ENCODE measurements at places on chromosomes 13 and 19.

DNA sequence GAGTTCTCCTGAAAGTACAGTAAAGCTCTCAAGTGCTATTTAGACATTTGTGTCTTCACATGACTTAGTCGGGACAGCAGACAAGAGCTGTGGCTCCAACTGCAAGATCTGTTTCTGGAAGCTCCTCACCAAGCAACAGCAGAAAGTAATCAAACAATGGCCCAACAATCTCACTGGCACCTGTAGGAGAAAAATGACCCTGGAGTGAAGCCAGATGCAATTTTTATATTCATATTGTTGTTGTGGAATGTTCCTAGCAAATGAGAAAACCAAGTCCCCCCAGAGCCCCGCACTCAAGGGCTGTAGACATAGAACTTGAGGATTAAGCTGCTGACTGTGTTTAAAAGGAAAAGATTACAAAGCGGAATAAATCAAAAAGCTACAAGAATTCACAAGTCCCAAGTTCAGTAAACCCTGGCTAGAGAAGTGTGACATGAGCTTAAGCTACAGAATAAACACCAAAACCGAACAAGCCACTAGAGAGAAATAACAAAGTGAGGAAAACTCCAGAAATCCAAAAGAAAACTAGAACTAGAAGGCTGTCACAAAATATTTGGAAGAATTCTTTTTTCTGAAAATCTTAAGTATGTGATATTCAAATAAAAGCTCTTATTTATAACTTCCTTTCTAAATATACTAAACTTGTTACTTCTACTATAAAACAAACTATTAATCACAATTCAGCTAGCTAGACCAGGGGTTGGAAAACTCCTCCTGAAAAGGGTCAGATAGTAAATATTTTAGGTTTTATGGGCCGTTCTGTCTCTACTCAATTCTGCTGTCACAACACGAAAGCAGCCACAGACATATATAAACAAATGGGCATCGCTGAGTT, 454.5 kb downstream of the SUCLA2 start:
- no peak for DNase-seq

DNA sequence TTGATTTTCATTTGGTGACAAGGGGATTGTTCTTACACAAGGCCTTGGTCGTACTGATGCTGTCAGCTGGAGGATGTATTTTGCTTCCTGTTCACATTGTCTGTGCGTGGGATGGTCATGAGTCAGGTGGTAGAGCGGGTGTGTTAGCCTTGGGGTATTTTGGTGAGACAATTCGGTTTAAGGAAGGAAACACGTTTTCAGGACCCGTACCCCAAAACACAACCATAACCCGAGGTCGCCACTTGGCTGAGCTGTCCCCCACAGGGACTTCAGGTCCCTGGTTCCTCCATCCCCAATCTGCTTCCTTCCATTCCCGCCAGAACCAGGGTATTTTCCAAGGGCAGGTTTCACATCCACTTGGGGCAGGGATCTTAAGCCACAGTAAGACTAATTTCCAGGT, 15.0 kb downstream of the MYO9B start:
- no peak for DNase-seq

DNA sequence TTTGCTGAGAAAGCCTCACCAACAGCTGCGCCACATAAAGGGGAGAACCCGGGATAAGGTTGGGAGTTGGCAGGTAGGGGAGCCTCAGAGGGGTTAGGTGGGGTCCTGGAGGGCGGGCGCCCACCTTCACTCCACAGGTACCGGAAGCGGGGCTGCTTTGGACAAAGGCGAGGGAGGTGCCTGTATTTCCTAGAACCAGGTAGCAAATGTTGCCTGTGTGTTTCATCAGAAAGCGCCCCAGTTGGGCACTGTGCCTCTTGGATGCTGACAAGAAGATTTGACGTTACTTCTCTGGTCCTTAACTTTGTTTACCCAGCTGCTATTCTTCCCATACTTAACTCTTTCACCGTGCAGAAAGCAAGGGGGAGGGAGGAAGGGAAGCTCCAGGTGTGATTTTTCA, 278.9 kb downstream of the ZNF536 start:
- no peak for DNase-seq

- DNase-seq: no peak
Observed at GRCh38 chr13:41588899-41589298, 131.5 kb downstream of the RGCC start.

GRCh38 chr13:66860878-66861417, 369.2 kb downstream of the PCDH9 start:
- no peak for DNase-seq

Measured in glomerular endothelial cell (primary cell).